ENCODE measurements at places on chromosomes 13 and 19. TPM values are rescaled to one million over a fixed set of nuclear protein-coding genes. Genes with fewer than 3 reads are reported as not detected.

NLRP12 gene
- total RNA-seq = 1.7 TPM

TEX26 gene
- total RNA-seq = 0.31 TPM

EEF1AKMT1 gene
- 10.4 TPM for total RNA-seq

WDR88 gene
- not detected for total RNA-seq

ATXN8OS gene
- not detected for total RNA-seq

SCN1B gene
- total RNA-seq = 13.8 TPM

- DNase-seq = no peak
Measured at GRCh38 chr19:6490134-6490533, 8.5 kb upstream of the DENND1C start.

- no peak for DNase-seq
Measured at GRCh38 chr13:81791641-81792040, 1450.7 kb upstream of the SPRY2 start.

DNA sequence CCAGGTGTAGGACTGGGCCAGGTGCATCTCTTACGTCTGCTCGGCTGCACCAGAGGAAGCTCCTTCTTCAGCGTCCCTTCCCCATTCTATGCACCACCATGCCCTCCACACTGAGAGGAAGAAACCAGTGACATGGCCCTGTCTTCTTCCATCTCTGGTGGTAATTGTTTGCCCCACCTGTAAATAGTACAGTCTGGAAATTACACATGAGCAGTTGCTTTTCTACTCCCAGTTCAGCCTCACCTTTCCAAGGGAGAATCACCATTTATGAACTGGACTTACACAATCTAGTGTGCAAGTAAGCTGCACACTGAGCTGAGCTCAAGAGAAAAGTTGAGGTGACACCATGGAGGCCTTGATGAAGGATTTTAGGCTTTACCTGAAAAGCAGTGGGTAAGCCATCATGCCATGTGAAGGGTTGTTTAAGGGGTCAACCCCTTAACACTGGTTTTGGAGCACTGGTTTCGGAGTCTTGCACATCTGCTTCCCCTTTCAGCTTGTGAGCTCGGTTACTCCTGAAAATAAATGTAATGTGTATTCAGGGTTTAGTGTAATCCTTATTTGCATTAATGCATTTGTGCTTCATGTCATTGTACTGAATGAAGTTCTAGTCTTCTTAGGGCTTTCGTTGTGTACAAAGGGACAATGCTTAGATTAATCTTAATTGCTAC lies 22.4 kb downstream of the ZNF536 start:
- DNase-seq = no peak

- no peak for DNase-seq
Measured at GRCh38 chr13:44045180-44045562, 165.5 kb downstream of the LACC1 start.

DNA sequence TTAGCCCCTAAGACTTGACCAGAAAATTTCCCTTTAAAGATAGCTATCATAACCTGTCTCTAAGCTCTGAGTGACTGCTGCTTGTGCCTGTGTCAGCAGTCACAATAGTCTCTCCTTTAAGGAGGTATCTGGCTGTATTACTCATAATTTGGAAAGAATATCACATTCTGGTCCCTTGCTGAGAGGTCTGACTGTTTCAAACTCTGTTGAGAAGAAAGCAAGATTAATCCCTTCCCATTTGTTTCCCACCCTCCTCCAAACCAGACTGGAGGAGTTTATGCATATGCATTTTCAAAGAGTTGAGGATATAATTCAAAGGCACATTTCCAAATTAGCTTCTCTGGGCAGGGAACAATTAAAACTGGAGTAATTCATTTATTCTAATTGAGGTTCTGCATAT lies 2.3 kb downstream of the HTR2A start:
- no peak for DNase-seq

- no peak for DNase-seq
Measured at GRCh38 chr19:33691030-33691427, 69.3 kb downstream of the CHST8 start.

- no peak for DNase-seq
Measured at GRCh38 chr19:43132696-43133095, 50.2 kb upstream of the PSG2 start.

DNA sequence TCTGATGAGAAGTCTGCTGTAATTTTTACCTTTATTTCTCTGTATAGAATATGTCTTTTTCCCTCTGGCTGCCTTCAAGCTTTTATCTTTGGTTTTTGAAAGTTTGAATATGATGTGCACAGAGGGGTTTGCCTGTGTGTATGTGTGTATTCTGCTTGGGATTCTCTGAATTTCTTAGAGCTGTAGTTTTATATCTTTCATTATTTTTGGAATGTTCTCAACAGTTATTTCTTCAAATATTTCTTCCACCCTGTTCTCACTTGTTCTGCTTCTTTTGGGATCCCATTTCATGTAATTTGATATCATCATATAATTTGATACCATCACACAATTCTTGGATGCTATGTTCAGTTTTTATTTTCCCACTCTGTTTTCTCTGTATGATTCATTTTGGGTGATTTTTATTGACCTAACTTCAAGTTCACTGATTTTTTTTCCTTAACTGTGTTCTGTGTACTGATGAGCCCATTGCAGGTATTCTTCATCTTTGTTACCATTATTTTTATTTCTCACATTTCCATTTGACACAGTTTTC lies 7.5 kb downstream of the COG3 start:
- DNase-seq = no peak

GRCh38 chr13:71493189-71493588 lies 373.8 kb downstream of the DACH1 start:
- DNase-seq = no peak

DNA sequence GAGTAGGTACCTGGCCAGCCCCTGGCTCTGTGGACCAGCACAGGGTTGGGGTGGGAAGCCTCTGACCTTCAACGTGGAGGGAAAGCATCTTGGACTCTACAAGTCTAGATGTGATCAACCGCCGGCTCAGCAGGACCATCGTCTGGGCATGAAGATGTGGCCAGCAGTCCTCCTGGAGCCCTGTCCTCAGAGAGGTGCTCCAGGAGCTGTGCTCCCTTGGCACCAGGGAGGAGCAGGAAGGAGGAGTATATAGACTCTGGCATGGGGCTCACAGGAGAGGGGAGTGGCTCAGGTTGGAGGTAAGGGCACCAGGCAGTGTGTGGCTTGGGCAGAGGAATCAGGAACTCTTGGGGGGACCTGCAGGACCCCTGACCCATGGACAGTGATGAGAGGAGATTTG lies 18.3 kb upstream of the ISYNA1 start:
- DNase-seq = no peak

GRCh38 chr19:33395561-33396550 lies 22.3 kb downstream of the CEBPG start:
- DNase-seq = peak; percentile 86

DNA sequence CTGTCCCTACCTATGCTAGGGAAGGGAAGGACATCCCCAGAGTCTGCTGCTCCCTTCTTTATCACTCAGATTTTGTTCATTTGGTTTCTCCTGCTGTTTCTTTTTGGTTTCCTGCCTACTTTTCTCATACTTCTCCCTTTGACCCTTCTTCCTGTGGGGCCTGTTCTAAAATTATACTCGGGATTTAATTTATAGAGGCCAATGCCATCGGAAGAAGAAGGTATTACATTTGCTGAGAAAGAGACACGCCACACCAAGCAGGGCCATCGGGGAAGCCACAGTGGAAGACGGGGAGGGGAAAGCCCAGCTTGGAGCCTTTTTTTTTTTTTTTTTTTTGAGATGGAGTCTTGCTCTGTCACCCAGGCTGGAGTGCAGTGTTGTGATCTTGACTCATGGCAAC lies 46.8 kb upstream of the FARP1 start:
- DNase-seq = no peak

- DNase-seq = no peak
Measured at GRCh38 chr19:7242601-7243258, 51.5 kb downstream of the INSR start.

- no peak for DNase-seq
Measured at GRCh38 chr19:51122112-51122981, 2.4 kb upstream of the SIGLEC9 start.

DNA sequence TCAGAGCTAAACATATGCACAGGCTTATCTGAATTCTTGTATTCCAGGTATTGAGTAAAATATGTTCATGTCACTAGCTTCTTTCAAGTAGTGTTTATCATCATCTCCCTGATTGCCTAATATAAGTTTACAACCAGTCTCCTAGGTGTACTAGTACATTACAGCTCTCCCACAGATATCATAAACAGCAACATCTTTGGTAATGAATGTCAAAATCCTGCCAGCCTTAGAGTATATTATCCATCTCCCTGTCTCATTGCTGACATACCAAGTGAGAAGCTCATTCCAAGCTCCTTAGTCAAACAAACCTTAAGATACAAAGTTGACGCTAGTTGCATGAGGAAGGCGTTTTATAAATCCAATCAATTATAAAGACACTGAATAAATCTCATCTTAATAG lies 689.1 kb upstream of the GPC6 start:
- DNase-seq = no peak

DNA sequence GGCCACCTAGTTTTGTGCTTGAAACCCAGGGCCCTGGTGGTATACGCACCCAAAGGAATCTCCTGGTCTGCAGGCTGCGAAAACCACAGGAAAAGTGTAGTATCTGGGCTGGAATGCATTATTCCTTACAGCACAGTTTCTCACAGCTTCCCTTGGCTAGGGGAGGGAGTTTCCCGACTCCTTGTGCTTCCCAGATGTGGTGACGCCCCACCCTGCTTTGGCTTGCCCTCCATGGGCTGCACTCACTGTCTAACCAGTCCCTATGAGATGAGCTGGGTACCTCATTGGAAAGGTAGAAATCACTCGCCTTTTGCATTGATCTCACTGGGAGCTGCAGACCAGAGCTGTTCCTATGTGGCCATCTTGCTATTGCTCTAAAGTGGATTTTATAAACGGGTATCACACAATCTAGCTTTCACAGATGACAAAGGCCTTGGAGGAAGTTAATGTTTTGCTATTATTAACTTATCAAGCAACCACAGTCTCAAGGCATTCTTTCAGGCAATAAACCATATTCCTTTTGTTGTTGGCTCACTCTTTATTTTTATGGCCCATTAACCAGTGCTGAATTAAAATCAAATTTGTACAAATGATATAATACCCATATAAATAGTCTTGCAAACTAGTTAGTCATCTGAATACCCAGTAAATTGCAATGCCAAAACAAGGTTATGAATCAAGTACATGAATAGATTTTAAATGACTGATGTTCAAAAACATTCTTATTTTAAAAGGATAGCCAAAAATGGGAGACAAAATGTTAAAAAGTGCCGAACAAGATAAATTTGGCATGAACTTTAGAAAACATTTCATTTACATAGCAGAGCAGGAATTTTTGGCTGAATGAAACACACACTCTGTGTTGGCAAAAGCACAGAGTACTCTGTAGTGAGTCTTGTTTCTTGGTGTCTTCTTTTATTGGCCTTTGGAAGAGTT lies 475.4 kb upstream of the ARGLU1 start:
- DNase-seq = no peak

GRCh38 chr19:13207846-13208671 lies 57.8 kb downstream of the IER2 start:
- peak; percentile 84 for DNase-seq

DNA sequence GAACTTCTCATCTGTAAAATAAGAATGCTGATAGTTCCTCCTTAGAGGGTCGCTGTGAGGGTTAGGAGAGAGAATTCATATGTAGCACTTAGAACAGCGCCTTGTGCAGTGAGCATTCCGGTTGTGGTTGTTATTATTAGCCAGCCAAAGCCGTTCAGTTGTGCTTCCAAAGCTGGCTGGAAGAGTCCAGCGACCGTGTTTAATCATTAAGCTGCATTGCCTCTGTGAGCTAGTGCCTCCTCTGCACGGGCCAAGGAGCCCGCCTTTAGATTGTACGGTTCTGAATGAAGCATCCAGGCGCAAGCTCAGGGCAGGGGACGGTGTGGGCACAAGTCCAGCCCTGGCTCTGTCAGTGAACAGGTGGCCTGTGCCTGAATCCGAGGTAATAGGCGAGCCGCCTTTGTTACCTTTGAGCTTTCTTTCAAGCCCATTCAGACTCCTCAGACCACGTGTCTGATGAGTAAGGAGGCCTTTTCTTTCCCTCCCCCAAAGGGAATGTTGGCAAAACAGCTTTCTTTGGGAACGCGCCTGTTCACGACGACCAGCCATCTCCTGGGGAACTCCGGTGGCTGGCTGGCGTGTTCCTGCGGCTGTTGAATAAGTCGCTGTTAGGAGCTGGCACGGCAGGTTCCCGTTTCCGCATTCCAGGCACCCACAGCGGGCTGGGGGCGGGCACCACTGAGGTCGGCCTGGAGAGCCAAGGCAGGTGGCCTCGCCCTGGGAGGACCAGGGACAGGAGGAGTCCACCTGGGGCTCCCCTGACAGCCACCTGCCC lies 25.1 kb downstream of the SIPA1L3 start:
- DNase-seq = peak; percentile 60

DNA sequence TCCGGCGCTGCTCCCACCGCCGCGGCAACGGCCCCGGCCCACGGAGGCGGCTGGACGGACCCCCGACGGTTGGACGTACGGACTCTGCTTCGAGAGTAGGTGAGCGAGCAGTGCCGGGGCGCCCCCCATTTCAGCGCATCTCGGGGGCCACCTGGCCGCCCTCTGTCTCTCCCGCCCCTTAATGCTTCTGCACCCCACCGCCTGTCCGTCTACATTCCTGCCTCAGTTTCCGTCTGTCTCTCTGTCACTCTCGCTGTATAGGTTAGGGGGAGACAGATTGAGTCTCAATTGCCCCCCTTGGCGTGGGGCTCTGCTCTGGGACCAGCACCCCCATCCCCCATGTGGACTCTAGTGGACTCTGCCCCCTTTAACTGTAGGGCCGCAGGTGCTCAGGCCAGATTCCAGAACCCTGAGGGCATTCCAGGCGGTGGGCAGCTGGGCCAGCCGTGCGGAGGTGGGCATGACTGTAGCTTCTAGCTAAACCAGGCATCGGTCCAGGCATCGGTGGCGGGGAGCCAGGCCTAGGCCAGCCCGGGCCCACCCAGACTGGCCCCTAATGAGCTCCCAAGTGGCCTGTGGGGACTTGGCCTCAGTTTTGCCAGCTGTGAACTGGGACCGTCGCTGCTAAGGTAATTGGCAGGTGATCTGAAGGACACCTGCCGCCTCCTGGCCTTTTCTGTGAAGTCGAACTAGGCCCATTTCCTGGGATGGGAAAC lies 373 bp downstream of the TNFAIP8L1 start:
- peak; percentile 80 for DNase-seq

GRCh38 chr19:17950310-17951156 lies 16.4 kb upstream of the KCNN1 start:
- DNase-seq = no peak

GRCh38 chr13:110408286-110408685 lies 101.2 kb downstream of the COL4A2 start:
- DNase-seq = no peak

- DNase-seq = no peak
Measured at GRCh38 chr13:65964672-65965071, 1265.5 kb downstream of the PCDH9 start.
